SJSA1 (cell line): ENCODE measurements at places on chromosomes 11 and 22. TPM values are rescaled to one million over a fixed set of nuclear protein-coding genes. Genes with fewer than 3 reads are reported as not detected.

Gene CD59
- total RNA-seq, result 445 and 468 TPM in 2 replicates

Gene DEUP1
- not detected in 2 replicates for total RNA-seq

DNA sequence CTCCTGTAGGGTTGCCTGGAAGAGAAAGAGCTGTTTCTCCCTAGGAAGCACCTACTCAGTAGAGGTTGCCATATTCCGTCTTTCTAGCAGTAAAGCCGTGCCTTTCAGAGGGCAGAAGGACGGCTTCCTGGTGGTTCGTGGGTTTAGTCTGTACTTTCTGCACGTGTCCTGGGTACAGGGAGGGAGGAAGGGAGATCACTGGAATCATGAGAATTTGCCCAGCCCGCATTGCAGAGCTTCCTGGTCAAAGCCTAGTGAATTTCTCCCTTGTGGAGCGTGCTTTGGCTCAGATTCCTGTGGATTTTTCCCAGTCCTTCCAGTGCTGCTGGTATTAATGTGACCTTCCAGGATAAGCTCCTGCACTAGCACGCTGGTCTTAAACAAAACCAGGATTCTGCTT lies 44.9 kb downstream of the GRAMD1B start:
- no peaks in the 10 kb centered on the region for H3K27me3 ChIP-seq
- no peak overlapping the region for H3K4me3 ChIP-seq
- DNase-seq, result no peak
- no peak overlapping the region for H3K27ac ChIP-seq

DNA sequence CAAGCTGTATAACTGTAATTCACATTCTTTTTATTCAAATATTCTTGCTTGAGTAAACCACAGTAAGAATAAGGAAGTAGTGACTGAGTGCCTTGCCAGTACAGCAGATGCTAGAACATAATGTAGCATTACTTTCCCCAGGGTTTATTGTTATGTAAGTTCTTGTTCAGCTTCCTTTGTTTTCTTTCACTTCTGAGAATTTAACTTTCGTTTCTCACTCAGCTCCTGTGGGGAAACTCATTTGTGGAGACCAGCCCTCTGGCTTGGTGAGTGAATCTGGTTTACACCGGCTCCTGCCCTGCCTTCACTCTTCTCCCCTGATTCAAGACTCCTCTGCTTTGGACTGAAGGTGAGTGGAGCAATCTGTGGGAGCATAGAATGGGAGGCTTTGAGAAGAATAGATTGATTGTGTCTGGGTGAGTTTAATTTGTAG lies at the start of gene TRIM22:
TRIM22 (plus strand) TSS at position 240 of the 433 bp plus-strand sequence. CDS start 6,443 bp downstream, outside the sequence.
- no peaks in the 10 kb centered on the region for H3K27me3 ChIP-seq
- peak within 1 kb of the TSS; percentile 89 for H3K27ac ChIP-seq
- peaks cover 14% of the 10 kb centered on the region for H3K4me1 ChIP-seq
- peaks cover 15% of the 10 kb centered on the region for H3K36me3 ChIP-seq
- peak; percentile 86 for DNase-seq
- H3K4me3 ChIP-seq, result peak within 1 kb of the TSS; percentile 40

GRCh38 chr11:132864811-132865576 lies 667.3 kb downstream of the OPCML start:
- H3K4me1 ChIP-seq, result no peaks in the 10 kb centered on the region
- no peak overlapping the region for H3K4me3 ChIP-seq
- DNase-seq, result no peak
- H3K27ac ChIP-seq, result no peak overlapping the region
- H3K27me3 ChIP-seq, result no peaks in the 10 kb centered on the region

DNA sequence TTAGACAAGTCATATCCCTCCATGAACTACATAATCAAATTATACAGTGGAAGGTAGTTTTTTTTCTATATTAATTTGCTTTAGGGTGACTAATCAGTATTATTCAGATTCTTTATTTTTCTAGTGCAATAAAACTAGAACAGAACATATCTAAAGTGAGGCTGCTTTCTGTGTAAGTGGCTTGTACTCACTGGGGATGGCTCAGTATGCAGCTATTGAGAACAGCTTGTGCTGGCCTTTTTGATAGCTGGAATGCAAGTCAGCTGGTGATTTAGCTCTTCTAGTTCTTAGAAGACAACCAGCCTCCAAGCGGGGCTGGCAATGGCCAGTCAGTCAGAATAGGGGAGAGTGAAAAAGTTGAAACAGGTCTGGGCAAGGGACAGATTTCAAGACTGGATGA lies 119.4 kb downstream of the BLID start:
- H3K4me1 ChIP-seq, result no peaks in the 10 kb centered on the region
- no peak overlapping the region for H3K27ac ChIP-seq
- H3K4me3 ChIP-seq, result no peak overlapping the region

GRCh38 chr11:122776546-122776945 lies 61.8 kb upstream of the CRTAM start:
- no peak overlapping the region for H3K27ac ChIP-seq
- no peaks in the 10 kb centered on the region for H3K36me3 ChIP-seq
- no peak for DNase-seq

GRCh38 chr22:49488943-49489342 lies 338.7 kb downstream of the BRD1 start:
- H3K36me3 ChIP-seq, result no peaks in the 10 kb centered on the region
- no peaks in the 10 kb centered on the region for H3K27me3 ChIP-seq
- DNase-seq, result no peak
- no peak overlapping the region for H3K27ac ChIP-seq

- no peak for DNase-seq
- H3K27me3 ChIP-seq, result no peaks in the 10 kb centered on the region; the same call in 1 of the 2 replicates
- no peaks in the 10 kb centered on the region for H3K4me1 ChIP-seq
- no peaks in the 10 kb centered on the region for H3K36me3 ChIP-seq
Measured at GRCh38 chr11:41307296-41308080, 152.0 kb downstream of the LRRC4C start.
